ENCODE measurements at places on chromosomes 13 and 19.

DNA sequence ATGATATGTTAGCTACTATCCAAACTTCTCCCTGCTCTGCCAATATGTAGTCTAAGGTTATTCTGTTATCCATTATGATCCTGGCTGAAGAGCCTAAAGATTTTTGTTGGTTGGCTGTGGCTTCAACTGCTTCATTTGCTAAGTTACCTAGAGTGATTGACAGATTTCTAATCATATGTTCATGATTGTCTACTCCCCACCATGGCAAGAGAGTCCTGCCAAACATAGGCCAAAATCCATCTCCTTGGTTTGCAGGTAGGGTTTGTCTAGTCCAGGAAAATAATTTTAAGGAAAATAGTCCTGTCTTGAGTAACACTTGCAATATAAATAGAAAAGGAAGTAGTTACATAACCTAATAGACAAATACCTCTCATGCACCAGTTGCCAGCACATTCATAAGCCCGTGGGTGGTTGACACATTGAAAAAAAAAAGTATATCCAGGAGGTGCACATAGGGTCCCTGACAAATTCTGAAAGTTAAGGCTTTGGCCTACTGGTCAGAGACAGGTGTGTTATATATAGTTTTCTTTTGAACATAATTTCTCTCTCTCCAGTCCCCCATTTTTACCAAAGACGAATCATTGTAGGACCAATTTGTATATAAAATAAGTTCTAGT lies 5.4 kb upstream of the CBY2 start:
- DNase-seq: no peak

DNA sequence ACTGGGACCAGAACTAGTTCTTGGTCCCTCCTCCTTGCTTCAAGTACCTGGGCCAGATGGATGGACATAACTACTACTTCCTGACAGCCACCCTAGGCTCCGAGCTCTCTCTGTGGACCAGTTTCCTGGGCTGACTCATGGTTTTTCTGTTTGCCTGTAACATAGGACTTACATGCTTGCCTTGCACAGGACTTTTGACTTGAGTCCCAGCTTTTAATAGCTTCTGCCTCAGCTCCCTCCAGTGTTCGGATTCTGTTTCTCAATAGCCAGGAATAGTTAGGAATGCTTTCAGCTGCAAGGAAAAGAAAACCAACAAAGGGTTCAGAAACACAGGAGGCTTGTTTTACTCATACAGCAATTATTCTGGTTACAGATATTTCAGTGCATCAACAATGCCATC lies 405.9 kb downstream of the ZNF536 start:
- no peak for DNase-seq

DNA sequence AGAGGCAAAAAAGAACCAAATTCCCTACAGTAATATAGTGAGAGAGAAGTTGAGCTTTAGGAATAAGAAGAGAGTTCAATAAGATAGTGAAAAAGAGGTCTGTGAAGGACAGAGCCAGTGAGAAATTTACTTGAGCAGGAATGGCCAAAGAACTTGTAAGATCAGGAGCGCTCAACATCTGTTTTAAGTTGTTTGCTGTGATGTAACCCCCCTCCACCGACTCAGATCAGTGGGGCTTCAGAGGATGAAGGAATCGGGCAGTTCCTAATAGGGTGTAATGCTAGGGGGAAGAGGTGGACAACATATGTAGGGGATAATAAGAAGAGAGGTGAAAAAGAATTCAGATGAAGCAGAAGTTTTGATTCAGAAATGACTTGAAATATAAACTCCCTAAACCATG lies 85.3 kb upstream of the FNDC3A start:
- DNase-seq: no peak

GRCh38 chr19:53333463-53334449 lies at the start of gene ZNF845:
ZNF845 (plus strand) TSS chr19:53333749; CDS start chr19:53341308, 7,559 bp downstream.
- DNase-seq: peak; percentile 98

DNA sequence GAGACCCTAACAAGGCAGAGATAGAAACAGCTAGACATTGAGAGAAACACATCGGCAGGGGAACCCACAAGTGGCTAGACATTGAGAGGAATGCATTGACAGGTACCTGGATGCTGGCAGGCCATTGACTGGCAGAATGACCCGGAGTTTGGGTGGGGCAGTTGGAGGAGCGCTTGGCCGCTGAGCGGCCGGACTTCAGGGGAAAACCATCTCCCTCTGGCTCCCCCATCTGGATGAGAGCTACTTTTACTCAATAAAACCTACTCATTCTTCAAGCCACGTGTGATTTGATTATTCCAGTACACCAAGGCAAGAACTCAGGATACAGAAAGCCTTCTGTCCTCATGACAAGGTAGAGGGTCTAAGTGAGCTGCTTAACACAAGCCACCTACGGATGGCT lies 473.4 kb downstream of the SLITRK5 start:
- no peak for DNase-seq

- no peak for DNase-seq
These were observed 52.5 kb upstream of the GTF3A start for GRCh38 chr13:27371932-27372331.

GRCh38 chr13:97069050-97069815 lies 75.0 kb upstream of the OXGR1 start:
- no peak for DNase-seq

- DNase-seq: no peak
These were observed 5.8 kb downstream of the DYRK1B start for GRCh38 chr19:39828015-39828653.

GRCh38 chr19:17830567-17831418 lies 9.5 kb upstream of the INSL3 start:
- peak; percentile 98 for DNase-seq

DNA sequence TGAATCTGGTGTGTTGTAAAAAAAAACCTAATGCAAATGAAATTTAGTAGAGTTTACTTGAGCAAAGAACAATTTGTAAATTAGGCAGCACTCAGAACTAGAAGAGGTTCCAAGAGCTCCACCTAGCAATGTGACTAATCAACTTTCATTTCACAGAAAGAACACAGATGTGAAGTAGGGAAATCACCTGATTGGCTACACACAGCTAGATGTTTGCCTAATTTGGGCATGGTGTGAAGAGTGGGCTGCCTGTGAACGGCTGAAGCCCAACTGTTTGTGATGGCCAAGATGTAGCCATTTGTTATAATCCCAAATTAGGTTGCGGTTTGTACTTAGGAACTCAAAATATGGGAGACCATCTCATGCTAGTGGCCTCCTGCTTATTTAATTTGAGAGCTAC lies 724.4 kb upstream of the SLITRK5 start:
- no peak for DNase-seq

GRCh38 chr13:33244210-33244906 lies 41.2 kb downstream of the STARD13 start:
- DNase-seq: no peak

DNA sequence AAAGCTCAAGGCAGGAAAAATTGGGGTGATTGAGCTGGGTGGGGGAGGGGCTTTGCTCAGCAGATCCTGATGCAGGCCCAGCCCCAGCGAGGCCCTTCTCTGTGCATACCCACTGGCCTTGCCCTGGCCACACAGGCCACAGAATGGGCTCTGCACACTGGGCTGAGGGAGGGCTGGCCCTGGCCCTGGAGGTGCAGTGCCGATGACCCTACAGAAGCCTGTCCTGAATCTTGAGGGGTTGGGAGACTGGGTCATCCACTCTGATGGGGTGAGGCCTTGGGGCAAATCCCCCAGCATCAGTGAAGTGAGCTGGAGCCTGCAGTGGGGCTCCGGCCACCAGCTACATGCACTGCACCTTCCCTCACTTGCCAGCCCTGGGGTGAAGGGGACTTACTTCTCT lies 153.1 kb downstream of the URI1 start:
- DNase-seq: no peak

DNA sequence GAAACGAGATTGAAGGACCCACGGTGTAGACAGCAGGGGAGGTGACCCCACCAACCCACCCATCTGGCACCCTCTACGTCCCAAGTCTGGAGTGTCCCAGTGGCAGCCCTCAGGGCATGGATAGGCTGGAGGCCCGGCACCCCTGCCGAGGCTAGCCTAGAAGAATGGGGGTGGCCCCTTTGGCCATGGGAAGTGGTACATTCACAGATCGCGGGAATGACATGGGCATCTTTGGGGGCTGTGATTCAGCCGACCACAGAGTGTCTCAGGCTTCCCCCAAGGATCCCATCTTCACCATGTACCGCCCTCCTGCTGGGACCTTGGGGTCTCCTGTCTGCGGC lies 11.3 kb upstream of the MKNK2 start:
- DNase-seq: no peak

DNA sequence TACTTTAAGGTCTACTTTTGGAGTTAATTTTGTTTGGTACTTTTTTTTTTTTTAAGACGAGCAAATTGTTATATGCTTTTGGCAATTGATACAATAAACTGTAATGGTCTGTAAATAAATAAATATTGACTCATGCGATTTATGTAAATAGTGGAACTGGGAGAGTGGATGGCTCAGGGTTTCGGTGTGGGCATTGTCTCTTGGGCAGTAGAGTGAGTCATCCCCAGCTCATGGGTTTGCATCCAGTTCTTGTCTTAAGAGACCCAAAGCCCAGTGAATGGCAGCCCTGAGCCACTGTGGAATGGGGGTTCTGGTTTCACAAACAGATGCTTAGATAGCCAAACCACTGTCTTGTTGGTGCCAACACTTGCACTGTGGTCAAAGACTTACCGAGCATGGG lies 33.0 kb downstream of the FGF9 start:
- DNase-seq: no peak

DNA sequence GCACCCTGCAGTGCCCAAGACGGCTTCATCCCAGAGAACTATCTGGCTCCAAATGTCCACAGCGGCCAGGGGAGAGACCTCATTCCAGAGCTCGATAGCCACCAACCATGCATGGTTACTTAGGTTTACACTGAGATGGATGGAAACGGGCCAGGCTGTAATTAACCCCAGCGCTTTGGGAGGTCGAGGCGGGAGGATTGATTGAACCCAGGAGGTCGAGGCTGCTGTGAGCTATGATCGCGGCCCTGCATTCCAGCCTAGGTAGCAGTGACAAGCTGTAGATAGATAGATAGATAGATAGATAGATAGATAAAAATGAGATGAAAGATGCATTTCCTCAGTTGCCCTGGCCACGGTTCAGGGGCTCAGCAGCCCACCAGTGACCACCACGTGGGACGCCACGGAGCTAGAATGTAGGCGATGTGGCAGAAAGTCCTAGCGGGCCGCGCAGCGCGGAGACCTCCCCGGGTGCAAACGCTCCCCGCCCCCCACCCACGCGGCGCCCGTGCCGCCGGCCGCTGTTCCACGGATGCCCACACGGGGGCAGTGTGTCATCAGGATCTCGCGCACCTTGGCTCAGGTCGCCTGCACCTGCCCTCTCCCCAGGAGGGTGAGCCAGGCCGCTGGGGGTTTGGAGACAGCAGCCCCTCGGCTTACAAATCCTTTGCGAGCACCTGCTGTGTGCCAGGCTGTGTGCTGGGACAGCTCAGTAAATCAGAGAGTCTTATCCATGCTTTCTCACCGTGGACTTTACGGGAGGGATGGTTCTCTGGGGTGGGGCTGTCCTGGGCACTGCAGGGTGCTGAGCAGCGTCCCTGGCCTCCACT lies 13.5 kb upstream of the TLE5 start:
- DNase-seq: peak; percentile 79

DNA sequence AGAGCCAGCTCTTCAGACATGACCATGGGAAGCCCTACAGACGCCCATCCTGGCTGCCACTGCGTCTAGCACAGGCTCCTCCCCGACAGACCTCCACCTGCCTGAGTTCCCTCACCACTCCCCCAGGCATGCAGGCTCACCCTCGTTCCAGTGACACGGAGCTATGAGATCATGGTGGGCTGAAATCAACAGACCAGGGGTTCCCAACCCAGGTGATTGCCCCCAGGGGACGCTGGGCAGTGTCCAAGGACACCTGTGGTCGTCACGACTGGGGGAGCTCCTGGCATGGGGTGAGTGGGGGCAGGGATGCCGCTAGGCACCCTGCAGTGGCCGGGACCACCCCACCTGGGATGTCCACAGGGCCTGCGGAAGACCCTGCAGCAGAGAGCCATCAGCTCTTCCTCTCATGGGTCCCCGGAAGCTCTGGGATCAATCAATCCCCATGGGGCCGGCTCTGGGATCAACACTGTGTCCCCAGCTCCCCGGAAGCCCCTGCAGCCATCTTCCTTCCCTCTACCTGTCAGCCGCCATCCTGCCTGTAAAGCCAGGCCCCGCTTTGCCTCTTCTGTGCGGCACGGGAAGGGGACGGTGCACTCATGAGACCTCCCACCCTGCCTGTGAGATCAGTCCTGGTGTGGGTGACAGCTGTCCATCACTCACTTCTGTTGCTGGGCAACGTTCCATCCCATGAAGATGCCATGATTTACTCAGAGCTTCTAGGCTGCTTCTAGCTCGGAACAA lies 12.8 kb upstream of the MADCAM1 start:
- DNase-seq: no peak

DNA sequence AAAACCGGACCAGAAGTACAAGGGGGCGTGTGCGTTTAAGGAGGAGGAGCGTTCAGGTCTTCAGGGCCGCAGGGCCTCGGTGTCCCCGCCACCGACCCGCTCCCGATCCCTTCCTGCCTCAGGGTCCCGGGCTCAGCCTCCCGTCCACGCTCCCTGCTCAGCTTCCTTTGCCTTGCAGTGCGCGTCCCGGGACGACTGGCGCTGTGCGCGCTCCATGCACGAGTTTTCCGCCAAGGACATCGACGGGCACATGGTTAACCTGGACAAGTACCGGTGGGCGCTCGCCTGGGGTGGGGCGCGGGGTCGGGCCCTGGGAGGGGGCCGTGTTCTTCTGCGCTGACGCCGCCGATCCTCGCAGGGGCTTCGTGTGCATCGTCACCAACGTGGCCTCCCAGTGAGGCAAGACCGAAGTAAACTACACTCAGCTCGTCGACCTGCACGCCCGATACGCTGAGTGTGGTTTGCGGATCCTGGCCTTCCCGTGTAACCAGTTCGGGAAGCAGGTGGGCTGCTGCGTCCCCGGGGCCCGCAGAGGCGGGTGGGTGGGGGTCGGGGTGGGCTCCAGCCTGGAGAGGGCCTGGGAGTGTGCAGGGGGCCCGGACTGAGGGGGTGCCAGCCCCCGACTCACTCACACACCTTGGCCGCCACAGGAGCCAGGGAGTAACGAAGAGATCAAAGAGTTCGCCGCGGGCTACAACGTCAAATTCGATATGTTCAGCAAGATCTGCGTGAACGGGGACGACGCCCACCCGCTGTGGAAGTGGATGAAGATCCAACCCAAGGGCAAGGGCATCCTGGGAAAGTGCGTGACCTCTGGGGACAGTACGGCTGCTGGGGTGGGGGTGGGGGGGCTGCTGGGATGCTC lies 1.4 kb downstream of the GPX4 start:
- peak; percentile 75 for DNase-seq

GRCh38 chr13:71304861-71305260 lies 562.1 kb downstream of the DACH1 start:
- DNase-seq: no peak

DNA sequence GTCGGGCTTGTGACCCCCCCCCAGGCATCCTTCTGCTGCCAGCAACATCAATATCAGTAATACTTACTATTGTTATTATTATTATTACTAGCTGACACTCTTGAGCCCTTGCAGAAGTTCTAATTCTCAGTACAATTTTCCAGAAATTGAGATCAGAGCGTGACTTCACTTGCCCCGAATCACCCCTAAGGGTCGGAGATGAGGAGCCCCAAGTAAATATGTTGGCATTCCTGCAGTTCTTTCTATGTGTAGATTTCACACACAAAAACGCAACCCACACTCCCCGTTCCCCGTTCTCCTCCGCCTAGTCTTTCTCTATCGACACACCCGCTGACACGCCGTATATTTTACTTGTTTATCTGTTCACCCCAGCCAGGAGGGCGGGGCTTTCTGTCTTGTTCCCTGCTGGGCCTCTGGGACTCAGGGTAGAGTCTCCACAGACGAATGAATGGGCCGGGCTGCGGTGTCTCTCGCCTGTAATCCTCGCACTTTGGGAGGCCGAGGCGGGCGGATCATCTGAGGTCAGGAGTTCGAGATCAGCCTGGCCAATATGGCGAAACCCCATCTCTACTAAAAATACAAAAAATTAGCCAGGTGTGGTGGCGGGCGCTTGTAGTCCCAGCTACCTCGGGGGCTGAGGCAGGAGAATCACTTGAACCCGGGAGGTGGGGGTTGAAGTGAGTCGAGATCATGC lies 14.7 kb downstream of the TLE5 start:
- DNase-seq: peak; percentile 77
